ENCODE measurements at places on chromosomes 7 and 10. TPM values are rescaled to one million over a fixed set of nuclear protein-coding genes. Genes with fewer than 3 reads are reported as not detected.

The MDH2 gene
- total RNA-seq, result 155 TPM

The CHN2 gene
- total RNA-seq, result not detected

GRCh38 chr10:88392222-88392621 is 190.9 kb downstream of the RNLS start:
- ATAC-seq, result peak; percentile 77

- ATAC-seq, result no peak
These were observed 3.4 kb downstream of the GPR15LG start for GRCh38 chr10:84176836-84177474.

GRCh38 chr7:191105-191980 is 1.0 kb upstream of the FAM20C start:
- ATAC-seq, result no peak

- no peak for ATAC-seq
These were observed 72.8 kb downstream of the INSYN2A start for GRCh38 chr10:127123626-127124025.

- no peak for ATAC-seq
These were observed 143.7 kb downstream of the VIPR2 start for GRCh38 chr7:159000859-159001435.

- ATAC-seq, result peak; percentile 88
These were observed 121.0 kb downstream of the HIP1 start for GRCh38 chr7:75617634-75618234.

DNA sequence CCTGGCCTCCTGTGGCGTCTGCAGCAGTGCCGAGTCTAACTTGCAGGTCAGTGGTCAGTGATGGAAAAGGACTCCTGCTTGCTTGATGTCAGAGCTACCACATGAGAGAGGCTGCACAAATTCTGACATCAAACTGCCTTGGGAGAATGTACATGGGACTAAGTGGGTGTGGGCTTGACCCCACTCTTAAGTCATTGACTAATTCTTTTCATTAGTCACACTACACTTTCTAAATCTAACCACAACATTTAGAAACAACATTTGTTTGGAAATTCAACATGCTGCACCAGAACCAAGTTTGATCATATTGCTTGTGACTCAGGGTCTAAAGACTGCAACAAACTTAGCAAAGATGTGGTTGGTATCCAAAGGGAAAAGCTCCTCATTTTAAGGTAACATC is 24.4 kb upstream of the CDC14C start:
- no peak for ATAC-seq

Data from activated T-helper 17 cell treated with anti-CD3 and anti-CD28 coated beads, Interleukin-2, amount 50 U/mL, for 72 hours (primary cell).